ENCODE measurements at places on chromosomes 4 and X. TPM values are rescaled to one million over a fixed set of nuclear protein-coding genes. Genes with fewer than 3 reads are reported as not detected.

POU3F4 gene
- total RNA-seq, result not detected

MID1 gene
- 11.8 TPM for total RNA-seq

SNCA gene
- total RNA-seq, result 26.2 TPM

ADGRG4 gene
- not detected for total RNA-seq

RNF212 gene
- total RNA-seq, result 0.35 TPM

CRMP1 gene
- total RNA-seq, result not detected

ADH1B gene
- total RNA-seq, result not detected

FAM9B gene
- not detected for total RNA-seq

FRG1 gene
- 35.5 TPM for total RNA-seq

P2RY4 gene
- 0.21 TPM for total RNA-seq

STK32B gene
- not detected for total RNA-seq

COL25A1 gene
- total RNA-seq, result not detected

DMRTC1 gene
- not detected for total RNA-seq

SMIM10 gene
- 0.33 TPM for total RNA-seq

KCTD8 gene
- not detected for total RNA-seq

TSPAN6 gene
- total RNA-seq, result 25.4 TPM

USP27X gene
- total RNA-seq, result 2.0 TPM

PPARGC1A gene
- total RNA-seq, result 0.42 TPM

AFP gene
- total RNA-seq, result 0.56 TPM

ARL9 gene
- 0.23 TPM for total RNA-seq

Data from airway epithelial cell (primary cell).